NCI-H774 (cell line): ENCODE measurements at places on chromosomes 13 and 19.
A peak's percentile ranks its signal among the peaks of the same experiment; 100 is the strongest.

GRCh38 chr19:47700934-47701716, 12.1 kb upstream of the EHD2 start:
- DNase-seq: no peak

- no peak for DNase-seq
Observed at GRCh38 chr13:100089465-100090032, 656 bp downstream of the PCCA start.

DNA sequence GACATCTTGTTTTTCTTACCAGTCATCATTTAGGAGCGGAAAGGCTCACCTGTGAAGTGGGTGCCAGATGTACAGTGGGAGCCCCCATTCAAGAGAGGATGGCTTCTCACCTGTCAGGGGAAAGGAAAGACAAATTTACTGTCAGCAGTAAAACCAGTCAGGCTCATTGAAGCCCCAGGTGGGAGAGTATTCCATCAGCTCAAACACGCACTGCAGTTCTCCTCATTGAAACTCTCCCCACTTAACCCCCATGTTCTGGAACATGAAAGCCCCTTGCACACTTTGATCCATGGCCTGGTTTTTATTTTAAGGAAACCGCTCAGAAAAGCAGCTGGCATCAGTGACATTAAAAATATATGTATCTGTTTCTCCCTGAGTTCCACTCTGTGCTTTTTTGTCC, 401.1 kb upstream of the ZNF507 start:
- no peak for DNase-seq

DNA sequence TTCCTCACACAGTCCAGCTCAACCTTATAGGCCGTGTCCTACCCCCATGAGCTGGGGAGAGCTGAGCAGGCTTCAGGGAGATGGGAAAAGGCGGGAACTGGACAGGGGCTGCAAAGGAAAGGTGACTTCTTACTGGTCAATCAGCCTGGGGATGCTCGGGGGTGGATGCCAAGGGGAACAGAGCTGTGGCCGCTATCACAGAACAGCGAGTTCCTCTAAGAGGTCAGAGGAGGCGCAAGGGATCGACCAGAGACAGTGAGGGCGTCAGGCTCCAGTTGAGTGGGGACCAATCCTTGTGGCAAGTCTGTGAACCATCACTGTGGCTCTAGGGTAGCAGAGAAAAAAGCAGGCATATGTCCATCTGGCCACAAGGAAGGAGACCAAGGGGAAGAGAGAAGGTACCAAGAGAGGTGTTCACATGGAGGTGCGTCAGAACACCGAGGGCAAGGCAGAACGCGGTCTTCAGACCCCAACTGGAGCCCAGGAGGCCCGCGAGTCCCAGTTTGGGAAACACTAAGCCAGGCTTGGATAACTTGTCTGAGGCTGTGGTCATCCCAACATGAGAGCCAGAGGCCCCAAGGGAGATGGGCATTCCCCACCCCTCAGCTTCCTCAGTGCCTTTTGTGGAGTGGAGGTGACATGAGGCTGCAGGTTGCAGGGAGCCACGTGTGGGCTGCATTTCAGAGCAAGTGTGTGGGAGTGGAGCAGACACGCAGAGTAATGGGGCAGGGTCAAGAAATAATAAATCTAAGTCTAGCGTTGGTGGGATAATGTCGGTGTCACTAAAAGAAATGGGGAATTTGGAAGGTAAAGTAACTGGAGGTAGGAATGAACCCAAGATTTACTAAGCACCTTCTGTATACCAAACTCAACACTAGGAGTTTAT, 3.9 kb downstream of the F10 start:
- no peak for DNase-seq

DNA sequence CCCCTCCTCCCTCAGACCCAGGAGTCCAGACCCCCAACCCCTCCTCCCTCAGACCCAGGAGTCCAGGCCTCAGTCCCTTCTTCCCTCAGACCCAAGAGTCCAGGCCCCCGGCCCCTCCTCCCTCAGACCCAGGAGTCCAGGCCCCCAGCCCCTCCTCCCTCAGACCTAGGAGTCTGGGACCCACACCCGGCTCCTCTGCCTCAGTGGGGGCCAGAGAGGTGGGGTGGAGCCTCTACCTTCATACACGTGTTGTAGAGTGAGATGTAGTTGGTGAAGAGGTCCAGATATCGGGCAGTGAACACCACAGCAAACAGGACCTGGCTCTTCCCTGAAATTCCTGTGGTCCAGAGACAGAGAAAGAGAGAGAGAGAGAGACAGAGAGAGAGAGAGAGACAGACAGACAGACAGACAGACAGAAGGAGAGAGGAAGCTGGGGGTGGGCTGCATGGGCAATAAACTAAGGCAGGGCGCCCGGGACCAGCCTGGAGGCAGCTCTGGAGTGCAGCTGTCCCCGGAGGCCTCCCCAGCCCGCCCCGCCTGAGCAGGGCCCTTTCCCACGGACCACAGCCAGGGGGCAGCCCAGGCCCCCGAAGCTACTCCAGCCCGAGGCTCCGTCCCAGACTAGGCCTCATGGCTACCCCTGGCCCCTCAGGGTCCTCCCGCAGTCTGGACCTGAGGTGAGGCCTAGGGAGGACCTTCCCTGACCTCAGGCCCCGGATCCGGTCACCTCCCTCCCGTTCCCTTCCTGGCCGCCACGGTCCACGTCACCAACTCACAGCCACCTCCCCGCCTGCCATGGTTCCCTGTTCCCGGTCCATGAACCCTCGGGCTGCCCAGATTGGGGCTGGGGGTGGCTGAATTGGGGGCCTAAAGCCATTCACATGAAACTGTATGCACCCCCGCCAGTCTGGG, 907 bp downstream of the KDELR1 start:
- peak; percentile 19 for DNase-seq

DNA sequence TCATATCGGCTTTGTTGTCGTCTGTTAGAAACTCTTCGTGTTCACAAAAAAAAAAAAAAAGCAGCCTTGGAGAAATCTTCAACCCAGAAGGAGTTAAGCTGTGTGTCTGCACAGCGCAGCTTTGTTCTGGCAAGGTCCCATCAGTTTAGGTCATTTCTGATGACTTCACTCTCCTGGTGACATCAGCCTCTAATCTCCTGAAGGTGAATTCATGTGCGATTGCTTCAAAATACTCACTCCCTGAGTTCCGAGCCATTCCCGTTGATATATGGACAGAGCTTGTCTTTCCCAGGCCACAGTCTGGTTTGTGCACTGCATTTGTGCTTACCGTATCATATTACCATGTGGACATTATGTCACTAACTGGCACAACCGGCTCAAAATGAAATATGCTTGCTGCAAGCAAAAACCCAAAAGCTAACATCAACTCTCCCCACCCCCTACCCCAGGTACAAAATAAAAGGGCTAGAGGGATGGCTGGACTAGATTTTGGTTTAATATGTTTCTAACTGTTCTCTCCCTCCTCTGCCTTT, 342.4 kb downstream of the KCNRG start:
- DNase-seq: peak; percentile 49

DNA sequence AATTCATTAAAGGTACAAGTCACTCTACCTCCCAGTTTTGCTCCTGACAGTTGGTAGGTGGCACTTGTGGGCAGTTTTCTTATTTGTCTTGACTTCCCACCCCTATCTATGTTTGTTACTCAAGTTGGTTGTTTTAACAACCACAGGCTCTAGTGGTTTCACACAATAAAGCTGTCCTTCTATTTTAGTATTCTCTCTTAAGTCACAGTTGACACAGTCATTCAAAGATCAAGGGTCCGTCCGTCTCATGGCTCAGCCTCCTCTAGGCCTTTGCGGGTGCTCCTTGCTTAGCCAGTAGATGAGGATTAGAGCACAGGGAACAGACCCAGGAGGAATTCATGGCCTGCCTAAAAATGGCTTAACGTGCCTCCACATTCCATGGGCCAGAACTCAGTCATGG, 573.7 kb downstream of the IRS2 start:
- DNase-seq: no peak

DNA sequence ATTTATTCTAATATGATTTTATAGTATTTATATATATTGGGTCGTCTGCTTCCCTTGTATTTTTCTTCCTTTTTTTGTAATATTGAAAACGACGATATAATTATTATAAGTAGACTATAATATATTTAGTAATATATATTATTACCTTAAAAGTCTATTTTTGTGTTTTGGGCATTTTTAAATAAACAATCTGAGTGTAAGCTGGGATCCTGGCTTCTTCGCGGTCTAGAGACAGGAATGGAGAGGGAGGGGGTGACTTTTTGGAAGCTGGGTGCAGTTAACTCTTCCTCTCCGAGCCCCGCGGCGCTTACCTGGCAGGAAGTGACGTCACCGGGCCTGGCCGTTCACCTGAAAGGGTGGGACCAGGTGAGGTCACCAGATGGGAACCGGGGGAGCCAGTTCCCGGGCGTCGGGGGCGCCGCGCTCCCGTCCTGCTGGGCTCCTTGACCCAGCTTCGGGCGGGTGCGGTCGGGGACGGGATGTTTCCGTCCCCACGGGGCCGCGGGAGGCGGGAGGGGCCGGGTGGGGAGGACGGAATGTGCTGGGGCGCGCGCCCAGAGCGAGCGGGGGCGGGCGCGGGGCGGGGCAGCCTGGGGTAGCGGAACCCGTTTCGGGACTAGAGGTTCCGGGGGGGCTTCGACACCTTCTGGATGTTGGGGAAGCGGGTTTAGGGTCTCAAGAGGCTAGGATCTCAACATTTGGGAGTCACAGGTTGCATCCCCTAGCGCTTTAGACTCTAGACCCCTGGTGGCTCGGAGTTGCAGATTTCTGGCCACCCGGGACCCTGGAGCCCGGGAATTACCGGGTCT, 2.8 kb downstream of the ZFP36 start:
- peak; percentile 91 for DNase-seq

GRCh38 chr19:17837972-17838371, 9.8 kb downstream of the JAK3 start:
- DNase-seq: no peak

- peak; percentile 89 for DNase-seq
Observed at GRCh38 chr13:111215081-111216047, 100.3 kb downstream of the ARHGEF7 start.

GRCh38 chr13:86710896-86711295, 911.7 kb upstream of the SLITRK6 start:
- no peak for DNase-seq

DNA sequence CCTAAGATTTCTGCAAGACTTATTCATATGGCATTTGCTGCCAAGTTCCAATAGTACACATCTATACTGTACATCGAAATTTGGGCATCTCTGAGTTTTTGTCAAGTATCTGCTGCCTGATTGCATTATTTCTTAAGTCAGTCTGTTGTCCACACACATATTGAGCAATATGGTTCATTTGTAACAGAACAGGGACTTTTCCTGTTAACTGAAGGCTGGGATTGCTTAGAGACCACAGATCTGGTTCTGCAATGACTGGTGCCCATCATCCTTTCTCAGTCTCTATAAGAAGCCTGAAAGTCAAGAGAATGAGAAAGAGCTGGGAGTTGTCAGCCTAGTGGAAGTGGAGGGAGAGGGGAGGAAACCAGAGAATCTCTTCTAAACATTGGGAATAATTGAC, 22.5 kb upstream of the MYCBP2 start:
- no peak for DNase-seq

DNA sequence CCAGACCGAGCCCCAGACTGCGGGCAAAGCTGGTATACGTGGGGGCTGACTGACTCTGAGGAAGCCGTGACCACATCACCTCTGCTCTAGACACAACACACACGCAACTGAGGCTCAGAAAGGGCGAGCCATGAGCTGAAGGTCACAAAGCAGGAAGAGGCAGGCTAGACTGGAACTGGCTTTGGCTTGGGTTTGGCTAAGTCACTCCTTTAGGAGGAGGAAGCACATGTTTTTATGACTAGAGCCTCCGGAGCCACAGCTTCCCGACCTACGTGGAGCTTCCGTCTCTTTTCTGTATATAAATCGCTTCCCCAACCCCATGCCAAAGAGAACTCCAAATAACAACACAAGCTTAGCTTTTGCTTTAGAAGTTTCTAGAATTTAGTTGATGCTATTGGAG, 48.0 kb downstream of the RFX2 start:
- no peak for DNase-seq

- no peak for DNase-seq
Observed at GRCh38 chr19:9436358-9436757, 985 bp upstream of the ZNF266 start.

GRCh38 chr19:53394522-53394973, 401 bp upstream of the ZNF765 start:
- DNase-seq: peak; percentile 63

DNA sequence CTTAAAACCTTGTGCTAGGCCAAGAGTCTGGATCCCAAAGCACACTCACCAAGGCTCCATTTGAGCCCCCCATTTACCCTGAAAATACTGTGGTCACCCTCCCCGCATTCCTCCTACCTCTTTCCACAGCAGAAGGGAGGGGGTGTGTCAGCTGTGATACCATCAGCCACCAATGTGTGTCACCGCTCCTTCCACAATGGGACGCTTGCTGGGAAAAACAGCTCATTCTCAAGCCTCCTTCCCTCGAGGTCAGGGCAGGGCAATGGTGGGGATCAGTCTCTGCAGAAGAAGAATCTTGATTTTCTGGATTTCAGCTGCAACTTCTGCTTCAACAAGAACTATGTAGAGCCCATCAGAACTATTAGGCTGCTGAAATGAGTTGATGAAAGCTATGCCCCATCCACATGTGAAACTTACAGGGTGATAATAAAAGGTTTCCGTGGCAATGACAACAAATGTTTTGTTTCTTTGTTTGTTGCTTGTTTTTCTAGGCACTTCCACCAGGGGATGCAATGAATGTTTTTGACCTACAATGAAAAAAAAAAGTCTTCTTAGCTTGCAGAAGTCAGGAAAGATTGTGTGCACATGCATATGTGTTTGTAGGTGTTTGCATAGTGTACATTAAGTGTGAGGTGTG, 26.4 kb upstream of the ZNF507 start:
- no peak for DNase-seq

DNA sequence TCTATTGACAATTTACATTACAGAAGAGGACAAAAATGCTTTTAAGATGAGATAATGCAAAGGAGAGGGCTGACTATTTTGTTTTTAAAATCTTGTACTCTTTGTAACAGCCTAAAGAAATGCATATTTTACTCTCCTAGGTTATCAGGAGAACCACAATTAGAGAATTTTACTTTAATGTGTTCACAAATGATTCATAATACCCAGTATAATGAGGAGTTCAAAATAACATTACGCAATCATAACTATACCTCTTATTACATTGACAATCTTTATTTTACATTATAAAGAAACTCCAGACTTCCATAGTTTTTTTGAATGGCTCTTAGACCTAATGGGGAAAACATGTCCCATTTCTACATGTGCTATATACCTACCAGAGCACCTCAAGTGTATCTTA, 1089.7 kb downstream of the PCDH17 start:
- no peak for DNase-seq

GRCh38 chr19:41415154-41415571, 12.0 kb downstream of the B3GNT8 start:
- peak; percentile 71 for DNase-seq

DNA sequence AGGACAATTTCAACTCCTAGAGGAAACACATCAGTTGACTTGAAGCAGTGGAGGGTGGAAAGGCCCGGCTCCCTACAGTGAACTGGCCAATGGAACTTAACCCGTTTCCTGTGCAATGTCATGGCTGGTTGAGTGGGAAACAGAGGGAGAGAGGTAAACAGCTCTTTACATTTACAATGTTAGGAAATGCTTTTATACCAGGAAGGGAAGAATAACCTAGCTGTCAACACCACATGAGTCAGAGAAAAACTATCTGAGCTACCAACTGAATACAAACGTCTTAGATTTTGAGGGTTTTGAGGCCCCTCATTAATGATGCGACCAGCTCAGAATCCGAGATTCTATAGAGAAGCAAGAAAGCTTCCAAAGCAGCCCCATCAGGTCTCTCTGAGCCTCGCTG, 36.7 kb downstream of the CARD8 start:
- DNase-seq: no peak
